ENCODE measurements at places on chromosomes 2 and 18. TPM values are rescaled to one million over a fixed set of nuclear protein-coding genes. Genes with fewer than 3 reads are reported as not detected.

DNA sequence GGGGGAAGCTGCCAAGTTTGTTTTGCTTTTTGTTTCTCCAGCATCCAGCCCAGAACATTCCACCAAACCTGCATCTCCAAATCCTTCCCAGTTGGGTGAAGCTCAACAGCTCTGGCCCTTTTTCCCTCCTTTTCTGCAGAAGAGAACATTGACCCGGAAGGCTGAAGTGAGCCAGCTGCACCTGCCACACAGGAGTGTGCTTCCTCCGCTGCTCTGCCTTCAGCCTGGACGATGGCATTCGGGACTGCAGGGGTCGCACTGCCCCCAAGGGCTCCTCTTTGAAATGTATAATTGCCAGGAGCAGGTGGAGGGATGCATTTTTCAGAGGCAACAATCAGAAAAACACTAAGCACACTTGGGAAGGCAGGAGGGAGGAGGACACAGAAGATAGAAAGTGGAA is 41.8 kb downstream of the ST8SIA5 start:
- no peak for DNase-seq

- DNase-seq: no peak
These were observed 203.0 kb upstream of the PXDN start for GRCh38 chr2:1947316-1947715.

- no peak for DNase-seq
These were observed 56.1 kb upstream of the RNF152 start for GRCh38 chr18:61948846-61949438.

DNA sequence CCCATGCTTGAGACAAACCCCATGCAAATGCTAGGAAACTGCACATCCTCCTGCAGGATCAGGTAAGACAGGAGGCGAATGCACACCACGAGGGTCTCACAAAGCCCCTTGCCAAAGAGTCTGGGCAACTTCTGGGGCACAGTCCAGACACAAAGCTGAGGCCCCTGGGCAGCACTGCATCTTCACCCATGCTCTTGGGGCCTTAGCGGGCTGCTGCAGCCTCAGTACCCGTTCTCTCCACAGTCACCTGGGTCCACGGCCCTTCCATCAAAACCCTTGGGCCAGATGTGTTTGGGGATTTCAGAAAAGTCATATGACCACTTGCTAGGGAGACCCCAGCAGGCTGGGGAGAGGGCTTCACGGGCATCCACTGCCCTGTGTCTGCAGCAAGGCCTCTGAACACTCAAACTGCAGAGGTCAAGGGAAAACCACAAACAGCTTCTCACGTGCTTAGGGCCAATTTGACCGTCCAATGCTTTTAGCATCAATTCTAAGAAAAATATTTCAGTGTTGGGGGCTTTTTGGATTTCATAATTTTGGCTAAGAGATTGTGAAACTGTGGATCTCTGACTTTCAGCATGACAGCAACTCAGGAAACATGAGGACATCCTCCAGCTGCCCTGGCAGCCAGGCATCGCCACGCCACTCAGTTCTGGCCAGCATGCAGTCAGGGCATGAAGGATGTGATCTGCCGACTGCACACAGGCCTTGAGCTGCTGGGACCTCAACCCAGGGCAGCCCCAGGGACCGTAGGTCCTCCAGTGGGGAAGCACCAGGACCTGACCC is 20.0 kb downstream of the PASK start:
- DNase-seq: no peak

DNA sequence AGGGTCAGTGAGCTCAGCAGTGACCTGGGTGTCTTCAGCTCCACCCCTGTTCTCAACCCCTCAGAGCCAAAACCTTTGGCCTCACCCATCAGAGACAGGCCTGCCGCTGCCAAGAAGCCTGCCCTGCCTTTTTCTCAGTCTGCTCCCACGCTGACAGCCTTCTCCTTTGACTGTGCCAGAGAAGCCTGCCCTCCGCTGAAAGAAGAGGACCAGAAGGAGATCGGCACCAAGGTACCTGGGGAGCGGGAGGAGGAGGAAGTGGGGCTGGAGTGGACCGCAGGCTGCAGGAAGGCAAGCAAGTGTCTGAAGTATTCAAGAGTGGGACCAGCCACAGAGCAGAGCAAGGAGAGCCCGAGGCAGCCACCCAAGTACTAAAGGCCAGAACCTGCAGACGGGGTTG is 33.2 kb downstream of the TOGARAM2 start:
- DNase-seq: no peak

DNA sequence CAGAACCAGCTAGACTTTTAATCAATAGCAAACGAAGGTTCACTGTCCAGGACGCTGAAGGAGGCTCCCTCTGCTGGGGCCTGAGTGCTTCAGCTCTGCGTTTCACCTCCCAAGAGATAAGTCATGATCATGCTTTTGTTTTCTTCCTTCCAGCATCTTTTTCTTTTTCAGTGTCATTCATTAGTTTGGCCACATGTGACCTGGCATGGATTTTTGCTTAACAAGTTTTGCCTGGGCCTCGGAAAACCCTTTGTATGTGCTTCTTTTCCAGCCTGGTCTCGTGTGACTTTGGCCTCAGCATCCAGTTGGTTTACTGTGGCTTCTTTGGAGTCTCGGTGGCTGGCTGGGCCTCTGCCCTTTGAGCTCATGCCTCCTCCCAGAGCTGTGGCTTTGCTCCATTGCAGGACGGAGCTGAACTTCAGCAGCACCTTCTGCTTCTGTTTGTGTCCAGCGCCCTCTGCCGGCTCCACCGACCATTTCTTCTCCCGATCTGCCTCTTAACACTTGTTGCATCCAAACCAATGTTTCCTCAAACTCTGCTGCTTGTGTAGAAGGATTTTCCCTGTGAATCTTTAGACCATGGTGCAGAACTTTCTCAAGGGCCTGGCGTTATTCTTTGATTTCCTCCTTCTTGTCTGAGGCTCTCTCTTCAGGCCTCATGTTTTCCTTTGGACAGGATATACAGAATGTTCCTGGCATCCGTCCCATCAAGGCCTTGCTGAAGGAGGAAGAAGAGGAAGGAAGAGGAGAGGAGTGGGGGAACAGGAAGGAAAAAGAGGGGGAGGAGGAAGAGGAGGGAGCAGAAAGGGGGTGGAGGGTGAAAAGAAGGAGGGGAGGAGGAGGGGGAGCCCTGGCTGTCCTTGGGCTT is 23.6 kb upstream of the HES6 start:
- peak; percentile 90 for DNase-seq

GRCh38 chr2:17626986-17627385 is 86.5 kb downstream of the VSNL1 start:
- DNase-seq: no peak

GRCh38 chr18:59961070-59961469 is 61.3 kb downstream of the PMAIP1 start:
- no peak for DNase-seq

- peak; percentile 85 for DNase-seq
These were observed 133.9 kb upstream of the CTAGE1 start for GRCh38 chr18:22551536-22552151.

DNA sequence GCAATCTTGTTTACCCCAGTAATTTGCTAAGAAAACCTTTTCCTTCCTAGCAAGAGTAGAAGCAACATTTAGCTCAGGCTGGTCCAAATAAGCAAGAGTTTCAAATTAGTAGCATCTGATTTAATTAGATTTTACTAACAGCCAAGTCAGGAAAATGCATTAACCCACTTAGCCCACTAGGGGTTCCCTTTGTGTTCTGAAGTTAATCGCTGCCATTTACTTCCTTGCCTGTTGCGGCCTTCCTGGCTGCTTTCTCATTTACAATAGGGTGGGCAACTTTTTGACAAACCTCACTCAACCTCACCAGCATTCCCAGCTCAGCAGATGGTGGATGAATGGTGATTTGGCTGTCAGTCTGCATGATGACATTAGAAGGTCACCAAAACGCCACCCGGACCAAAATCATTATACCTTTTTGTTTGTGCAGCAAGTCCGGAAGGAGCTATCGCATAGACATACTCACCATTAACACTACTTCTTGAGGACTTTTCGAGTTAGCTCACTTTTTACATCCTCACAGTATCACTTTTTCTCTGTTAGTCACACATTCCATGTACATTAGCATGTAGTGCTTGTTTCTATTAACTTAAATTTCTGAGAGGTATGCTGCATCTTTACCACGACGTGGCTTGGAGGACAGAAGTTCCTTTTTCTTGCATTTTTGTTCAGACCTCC is 101.5 kb upstream of the SETBP1 start:
- DNase-seq: peak; percentile 47

DNA sequence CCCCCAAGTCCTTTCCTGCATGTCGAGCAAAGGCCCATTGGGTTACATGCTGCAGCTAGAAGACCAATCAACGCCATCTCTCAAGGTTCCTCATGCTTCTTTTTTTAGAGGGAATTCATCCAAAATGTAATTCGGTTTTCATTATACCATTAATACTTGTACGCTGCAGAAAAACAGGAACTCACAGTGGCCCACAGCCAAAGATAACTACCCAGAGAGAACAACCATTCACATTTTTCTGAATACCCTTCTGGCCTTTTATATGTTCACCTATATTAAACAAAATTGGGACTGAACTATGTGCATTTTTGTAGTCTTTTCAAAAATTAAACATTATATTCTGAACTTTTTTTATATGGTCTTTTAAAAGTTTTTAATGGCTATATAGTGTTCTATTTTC is 25.8 kb downstream of the FARP2 start:
- DNase-seq: no peak

- peak; percentile 16 for DNase-seq
These were observed 826.5 kb upstream of the PIK3C3 start for GRCh38 chr18:41128545-41128944.

GRCh38 chr18:2910261-2910660 is 63.5 kb downstream of the EMILIN2 start:
- DNase-seq: no peak

- no peak for DNase-seq
These were observed 68.4 kb upstream of the CDCA7 start for GRCh38 chr2:173286153-173286809.

- peak; percentile 62 for DNase-seq
These were observed 3.3 kb downstream of the BOK start for GRCh38 chr2:241561832-241562231.

DNA sequence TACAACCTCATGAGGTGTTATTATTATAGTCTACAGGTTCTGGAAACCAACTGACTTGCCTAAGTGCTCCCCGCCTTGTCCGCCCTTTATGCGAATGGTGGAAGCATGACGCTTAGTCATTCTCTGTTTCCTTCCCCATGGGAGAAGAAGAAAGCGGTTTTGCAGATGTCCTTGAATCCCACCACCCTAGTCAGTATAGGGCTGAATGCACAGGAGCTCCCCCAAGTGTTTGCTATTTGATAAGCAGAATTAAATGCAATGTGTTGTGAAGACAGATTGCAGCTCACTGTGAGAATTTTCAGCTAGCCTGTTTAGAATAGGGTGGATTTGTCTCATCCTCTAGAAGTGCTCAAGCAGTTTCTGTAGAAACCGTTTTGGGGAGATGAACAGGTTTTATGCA is 652.0 kb downstream of the DCC start:
- DNase-seq: no peak

DNA sequence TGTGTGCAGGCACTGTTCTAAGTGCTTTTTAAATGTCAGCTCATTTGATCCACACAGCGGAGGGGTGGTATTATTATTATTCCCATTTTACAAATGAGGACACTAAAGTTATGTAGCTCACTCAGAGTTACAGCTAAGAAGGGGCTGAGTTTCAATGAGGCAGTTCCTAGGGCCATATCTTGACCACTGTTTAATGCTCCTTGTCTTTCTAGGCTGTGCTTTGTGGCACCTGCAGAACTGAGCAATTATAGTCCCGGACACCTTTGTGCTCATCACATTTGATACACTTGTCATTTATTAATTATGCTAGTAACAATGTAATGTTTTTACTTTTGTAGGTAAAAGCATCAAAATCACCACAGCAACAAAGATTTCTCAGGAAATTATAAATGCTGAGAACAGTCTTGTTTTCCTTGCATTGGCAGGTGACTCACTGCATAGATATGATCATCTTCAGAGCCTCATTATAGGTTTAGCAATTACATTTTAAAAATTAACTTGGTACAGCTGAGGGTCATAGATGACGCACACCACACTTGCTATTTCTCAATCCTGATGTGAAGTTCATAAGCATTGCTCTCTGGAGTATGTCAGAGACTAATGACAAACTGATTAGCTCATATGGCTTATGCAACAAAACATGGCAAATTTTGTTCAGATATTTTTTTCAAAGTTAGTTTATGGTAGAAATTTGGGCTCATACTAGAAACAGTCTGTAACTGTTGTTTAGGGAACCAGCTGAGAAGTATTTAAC is 366.8 kb downstream of the TGIF1 start:
- DNase-seq: peak; percentile 95

- no peak for DNase-seq
These were observed 394.0 kb upstream of the HNRNPA3 start for GRCh38 chr2:176818617-176819016.

- no peak for DNase-seq
These were observed 180.2 kb upstream of the DOK6 start for GRCh38 chr18:69220529-69220928.

DNA sequence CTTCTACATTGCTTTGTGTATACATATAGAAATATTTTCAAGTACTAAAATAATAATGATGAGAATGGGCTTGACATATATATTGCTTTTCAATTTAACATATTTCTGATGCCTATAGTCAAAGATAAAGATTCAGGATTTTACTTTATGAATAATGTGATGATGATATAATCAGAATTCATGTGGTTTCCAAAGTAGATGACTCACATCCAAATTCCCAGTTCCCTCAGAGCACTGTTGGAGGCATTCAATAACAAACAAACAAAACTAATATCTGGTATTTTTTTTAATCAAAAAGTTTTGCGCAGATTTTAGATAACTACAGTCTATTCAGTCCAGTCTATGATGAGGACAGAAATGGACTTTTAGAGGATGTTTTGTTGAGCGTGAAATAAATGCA is 2094.5 kb upstream of the CELF4 start:
- DNase-seq: no peak

DNA sequence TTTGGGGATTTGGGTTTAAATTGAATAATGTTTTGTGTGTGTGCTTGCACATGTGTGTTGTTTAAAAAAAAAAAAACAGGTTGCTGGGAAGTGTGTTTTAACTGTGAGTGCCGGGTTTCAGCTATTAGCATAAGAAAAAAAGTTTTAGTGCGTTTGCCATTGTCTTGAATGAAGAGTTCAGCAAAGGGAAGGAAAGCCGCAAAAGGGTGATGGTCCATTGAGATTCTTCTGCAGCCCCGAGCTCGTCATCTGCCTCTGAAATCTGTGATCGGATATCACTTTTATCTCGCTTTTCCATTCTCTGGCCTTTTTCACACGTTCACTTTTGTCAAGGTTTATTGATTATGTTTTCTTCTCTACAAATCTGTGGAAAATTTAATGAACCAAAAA is 4.7 kb downstream of the GLI2 start:
- DNase-seq: no peak

GRCh38 chr2:75100011-75100800 is 99.1 kb downstream of the TACR1 start:
- peak; percentile 94 for DNase-seq

DNA sequence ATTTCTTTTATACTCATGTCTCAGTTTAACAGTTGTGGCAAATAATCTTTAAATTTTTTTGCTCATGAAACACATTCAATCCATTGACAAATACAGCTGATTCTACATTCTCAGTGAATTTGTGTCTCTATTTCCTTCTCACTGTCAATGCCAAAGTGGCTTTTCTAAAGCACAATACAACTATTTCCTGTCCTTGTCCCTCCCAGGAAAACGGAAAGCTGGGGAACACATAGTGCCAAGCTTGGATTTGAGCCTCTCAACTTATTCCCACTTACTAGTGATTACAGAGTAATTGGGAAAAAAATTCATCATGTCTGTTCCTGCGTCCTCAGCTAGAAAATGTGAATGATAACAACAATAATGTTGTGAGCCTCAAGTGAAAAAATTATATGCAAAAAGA is 899.7 kb upstream of the CDH2 start:
- DNase-seq: no peak

Gene TMBIM1
- total RNA-seq: 174 TPM

Gene CAPN14
- total RNA-seq: 0.11 TPM

Gene ZBTB14
- total RNA-seq: 6.2 TPM
